ENCODE measurements at places on chromosomes 7 and 10.

DNA sequence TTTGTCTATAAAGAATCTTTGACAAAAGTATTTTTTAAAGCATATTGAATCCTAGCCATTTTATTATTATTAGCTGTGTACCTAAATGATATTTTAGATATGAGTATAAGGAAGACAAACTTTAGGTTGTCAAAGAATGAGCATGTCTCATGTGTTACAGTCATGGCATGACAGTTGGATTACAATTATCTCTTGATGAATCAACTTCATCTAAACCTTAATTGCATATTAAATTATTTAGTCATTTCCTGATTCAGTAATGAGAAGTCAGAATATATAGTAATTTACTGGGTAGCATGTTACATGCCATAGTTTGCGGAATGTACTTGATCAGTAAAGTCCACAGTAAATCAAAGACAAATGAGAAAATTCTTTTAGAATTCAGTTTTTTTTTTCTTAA lies 59.2 kb downstream of the MAPK8 start:
- DNase-seq = no peak

DNA sequence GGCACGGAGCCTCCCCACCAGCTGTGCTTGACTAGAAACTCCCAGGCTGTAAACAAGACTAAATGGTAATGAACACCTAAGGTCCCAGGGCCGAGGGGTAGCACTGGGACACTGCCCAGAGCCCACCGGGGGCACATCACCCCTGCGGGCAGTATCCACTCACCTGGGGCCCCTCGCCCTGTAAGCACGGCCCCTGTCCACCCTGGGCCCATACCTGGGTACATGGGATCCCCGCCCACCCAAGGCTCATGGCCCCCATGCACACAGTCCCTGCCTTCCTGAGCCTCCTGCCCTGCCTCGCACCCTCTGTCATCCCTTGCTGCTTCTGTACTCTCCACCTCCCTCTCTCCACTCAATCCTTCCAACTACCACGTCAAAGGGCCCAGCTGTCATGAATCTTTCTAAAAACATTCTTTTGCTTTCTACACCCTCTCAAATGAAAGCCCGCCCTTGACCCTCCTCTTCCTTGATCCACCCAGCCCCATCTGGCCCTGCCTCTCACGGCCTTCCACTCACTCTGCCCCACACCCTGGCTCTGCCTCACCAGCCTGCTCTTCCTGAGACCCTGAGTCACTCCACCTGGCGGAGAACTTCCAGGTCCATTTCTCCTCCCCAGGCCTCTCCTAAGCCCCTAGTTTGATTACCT lies 173.1 kb downstream of the PARD3 start:
- DNase-seq = no peak

DNA sequence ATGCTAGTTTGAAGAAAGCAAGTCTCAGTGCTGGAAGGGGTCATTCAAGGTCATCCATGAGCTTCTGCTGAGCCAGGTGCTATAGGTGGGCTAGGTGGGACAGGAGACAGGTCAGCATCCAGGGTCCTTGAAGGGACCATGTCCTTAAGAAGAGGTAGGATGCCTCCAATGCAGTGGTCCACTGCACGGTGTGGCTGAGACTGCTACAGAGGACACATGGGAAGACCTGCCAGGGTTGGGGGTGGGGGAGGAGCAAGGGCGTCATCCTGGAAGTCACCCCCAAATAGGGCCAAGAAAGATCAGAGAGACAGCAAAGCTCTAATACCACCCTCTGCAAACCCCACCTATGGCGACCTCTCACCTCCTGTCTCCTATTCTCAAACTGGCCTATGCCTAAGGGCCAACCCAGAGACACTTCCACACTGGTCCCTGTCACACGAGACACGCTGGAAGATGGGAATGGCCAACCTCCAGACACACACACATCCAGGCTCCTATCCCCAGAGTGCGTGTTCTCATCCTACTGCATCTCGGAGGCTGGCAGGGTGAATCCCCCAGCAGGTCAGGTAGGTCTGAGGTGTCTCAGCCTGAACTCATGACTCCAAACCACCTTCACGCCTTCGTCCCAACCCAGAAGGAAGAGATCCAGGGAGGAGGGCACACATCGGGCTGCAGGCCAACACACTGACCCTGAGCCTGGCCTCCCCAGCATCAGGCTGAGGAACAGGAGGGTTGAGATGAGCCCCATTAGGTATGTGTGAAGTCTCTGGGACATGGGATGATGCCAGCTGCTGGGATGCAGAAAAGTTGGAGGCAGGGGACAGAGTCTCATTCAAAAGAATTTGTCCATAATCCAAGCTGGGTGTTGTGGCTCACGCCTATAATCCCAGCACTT lies 5.6 kb upstream of the PPP1R35 start:
- no peak for DNase-seq

GRCh38 chr7:44376429-44377133 lies 51.2 kb upstream of the CAMK2B start:
- DNase-seq = no peak

DNA sequence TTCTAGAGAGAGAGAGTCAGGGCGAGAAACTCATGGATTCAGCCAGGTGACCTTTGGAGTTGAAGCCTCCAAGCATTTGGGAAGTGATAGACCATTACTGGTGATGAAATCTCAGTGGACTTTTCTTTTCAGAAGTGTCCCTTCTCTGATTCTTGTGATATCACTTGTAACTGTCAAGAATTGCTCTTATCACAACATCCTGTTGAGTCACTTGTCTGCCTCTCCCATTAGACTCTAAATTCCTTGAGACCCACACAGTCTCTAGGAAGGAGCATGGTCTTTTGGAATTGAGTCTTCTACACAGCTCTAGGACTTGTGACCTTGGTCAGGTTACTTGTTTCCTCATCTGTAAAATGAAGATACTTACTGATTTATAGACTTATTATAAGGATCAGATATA lies 81.0 kb downstream of the CFAP58 start:
- DNase-seq = no peak

GRCh38 chr7:147567043-147567442 lies 1023.5 kb upstream of the C7orf33 start:
- DNase-seq = no peak

DNA sequence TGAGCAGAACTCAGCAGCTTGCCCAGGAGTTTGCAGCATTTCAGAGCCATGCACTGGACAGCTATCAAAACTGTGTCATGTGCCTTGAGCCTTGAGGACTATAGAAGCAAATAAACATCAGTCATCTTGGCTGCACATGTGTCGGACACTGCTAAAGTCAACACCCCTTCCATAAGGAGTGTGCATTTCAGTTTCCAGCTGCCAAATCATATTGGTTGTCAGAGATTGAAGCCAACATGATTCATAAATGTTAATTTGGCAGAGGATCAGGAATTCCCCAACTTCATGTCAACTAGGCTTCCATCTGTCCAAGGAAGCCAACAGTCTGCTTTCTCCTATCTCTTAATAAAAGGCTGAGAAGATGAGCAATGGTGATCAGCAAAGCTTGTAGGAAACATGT lies 32.8 kb downstream of the SLC16A12 start:
- no peak for DNase-seq

- no peak for DNase-seq
Measured at GRCh38 chr10:110274072-110274627, 30.6 kb downstream of the SMNDC1 start.

- peak; percentile 18 for DNase-seq
Measured at GRCh38 chr7:2354939-2355704, 495 bp downstream of the EIF3B start.

DNA sequence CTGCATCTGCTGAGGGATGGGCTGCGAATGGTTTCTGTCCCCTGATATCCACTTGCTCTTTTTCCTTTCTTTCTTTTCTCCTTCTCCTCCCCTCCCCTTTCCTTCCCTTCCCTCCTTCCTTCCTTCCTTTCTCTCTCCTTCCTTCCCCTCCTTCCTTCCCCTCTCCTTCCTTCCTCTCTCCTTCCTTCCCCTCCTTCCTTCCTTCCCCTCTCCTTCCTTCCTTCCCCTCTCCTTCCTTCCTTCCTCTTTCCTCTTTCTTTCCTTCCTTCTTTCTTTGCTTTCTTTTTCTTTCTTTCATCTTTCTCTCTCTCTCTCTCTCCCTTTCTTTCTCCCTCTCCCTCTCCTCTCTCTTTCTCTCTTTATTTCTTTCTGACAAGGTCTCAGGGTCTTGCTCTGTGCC lies 20.2 kb upstream of the SPDYE1 start:
- no peak for DNase-seq

DNA sequence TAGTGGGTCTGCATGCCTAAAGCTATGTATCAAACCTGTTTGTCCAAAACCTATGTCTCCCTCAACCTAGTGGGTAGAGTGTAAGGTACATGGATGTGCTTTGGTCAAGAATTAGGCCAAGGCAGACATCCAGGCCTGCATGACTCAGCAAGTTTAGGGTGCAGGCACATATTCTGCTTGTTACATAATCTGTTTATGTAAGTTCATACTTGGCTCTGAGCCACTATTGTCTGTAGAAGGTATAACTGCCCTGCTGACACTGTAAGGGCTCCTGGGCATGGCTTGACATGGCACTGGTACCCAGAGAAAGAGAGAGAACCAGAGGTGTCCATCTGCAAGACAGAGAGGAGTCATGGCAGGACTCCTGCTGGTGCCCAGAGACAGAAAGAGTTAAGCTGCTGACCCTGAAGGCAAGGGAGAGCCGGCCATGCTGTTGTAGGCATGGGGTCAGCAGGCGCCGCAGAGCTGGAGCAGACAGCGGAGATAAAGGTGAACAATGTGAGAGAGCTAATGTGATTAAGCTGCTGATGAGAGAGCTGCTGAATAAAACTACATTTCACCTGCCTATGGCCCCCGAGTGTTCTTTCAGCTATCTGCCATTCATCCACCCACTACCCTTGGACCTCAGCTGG lies 118.5 kb upstream of the TMEM106B start:
- no peak for DNase-seq

DNA sequence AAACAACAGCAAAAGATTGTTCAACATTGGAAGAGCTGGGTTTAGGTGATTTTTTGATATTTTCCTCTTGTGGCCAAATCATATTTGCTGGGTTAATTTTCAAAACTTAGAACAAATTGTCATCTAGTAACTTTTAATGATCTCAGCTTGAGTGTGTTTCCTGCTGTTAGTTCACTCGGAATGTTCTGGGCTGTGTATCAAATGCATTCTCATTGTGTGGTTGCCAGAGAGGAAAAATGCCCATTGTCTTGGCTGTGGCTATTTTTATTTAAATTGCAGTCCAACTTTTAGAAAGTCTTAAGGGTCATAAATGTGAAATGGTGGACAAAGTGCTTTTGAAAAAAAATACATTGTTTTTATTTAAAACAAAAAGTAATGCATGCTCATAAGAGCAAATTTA lies 542.0 kb downstream of the TNS3 start:
- no peak for DNase-seq

DNA sequence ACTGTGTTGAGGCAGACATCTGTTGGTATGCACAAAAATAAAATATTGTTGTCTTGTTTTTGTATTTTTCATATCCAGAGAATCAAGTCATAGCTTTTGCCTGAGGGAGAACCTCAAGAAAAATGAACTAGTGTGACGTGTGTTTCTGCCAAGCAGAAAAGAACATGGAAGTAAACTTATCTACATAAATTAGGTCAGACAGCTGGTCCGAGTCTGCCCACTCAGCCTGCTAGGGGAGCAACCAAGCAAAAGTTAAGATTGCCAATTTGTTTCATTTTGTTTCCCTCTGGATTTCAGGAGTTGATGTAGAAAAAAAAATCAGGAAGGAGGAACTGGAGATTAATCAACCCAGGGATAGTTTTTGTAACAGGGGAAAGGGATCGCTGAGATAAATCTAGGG lies 572.4 kb upstream of the LRRTM3 start:
- DNase-seq = no peak

- no peak for DNase-seq
Measured at GRCh38 chr10:9786576-9786975, 1231.1 kb upstream of the CELF2 start.

- DNase-seq = no peak
Measured at GRCh38 chr10:133275684-133276092, 980 bp downstream of the ADAM8 start.

GRCh38 chr7:107661081-107661864 lies 645 bp downstream of the SLC26A4 start:
- peak; percentile 71 for DNase-seq

- DNase-seq = no peak
Measured at GRCh38 chr10:78188446-78188845, 154.8 kb downstream of the RPS24 start.

All from adrenal gland (tissue), 19 donors.